ENCODE measurements at places on chromosomes 3 and 15.
A peak's percentile ranks its signal among the peaks of the same experiment; 100 is the strongest.

DNA sequence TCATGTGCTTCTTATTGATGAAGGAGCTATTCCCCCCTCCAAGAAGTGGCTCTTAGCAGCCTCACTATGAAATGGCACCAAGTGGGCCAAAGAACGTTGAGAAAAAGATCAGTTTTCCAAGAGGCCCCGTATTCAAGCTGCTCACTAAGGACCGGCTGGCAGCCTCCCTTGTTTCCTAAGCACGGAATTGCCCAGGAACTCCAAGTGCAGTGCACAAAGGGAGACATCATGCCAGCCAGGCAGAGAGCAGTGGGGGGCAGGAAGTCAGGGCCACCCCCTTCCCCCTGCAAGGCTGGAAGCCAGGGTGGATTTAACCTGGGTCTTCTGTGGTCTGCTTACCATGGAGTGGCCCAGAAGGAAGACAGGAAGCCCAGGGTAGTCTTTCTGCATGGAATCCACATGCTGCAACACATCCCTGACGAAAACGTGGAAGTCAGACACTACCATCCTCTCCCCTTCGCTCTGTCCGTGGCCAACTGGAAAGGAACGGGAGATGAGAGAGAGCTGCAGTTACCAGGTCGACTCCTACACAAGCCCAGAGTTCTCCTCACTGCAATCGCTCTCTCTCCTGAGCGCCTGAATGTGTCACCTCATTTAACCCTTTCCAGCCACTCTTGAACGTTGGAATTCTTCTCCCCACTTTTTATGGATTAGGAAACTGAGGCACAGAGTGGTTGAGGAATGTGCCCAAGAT, 49.5 kb downstream of the ABTB1 start:
- DNase-seq: no peak

DNA sequence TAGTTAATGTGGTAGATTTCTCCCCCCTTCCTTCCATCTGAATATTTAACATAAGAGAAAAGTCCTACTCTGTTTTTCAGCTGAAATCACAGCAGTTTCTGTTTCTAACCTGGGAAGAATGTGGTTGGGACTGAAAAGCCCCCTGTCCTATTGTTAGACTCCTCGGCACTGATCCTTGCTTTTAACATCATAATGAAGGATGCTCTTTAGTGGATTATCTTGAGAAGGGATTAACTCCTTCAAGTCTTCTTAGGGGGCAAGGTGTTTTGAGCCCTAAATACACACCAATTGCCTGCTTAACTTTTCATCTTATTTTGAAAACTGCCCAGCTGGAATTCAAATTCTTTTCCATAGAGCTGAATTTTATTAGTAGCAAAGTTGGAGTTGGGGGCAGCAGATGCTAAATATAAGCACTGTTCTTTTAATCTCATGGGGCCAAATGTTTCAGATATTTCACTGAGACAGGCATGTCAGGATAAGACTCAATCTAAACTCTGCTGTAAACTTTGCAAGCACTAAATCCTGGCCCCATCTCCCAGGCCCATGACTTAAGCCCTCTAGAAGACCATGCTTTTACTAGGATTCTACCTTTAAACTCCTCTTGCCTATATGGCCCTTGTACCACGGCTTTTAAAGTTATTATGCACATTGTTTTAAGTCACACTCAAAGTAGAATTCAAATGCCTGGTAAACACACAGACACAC, 243.2 kb upstream of the NR2F2 start:
- DNase-seq: no peak

GRCh38 chr3:27805282-27805681, 83.2 kb upstream of the EOMES start:
- DNase-seq: no peak

DNA sequence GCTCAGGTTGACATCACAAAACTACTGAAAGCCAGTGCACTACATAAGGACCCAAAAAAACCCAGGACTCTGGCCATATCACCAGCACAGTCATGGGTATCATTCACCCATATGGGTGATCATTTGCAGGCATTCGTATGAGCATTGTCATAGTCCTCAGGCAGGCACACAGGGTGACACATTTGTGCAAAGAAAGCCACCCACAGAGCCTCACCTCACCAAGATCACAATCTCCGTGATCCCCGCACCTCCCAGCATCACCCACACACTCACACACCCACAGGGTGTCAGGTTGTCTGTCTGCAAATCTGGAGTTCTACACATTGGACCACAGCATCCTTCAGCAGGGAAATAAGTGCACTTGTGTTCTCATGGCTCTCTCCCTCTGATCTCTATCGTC, 166.0 kb upstream of the LPP start:
- no peak for DNase-seq

DNA sequence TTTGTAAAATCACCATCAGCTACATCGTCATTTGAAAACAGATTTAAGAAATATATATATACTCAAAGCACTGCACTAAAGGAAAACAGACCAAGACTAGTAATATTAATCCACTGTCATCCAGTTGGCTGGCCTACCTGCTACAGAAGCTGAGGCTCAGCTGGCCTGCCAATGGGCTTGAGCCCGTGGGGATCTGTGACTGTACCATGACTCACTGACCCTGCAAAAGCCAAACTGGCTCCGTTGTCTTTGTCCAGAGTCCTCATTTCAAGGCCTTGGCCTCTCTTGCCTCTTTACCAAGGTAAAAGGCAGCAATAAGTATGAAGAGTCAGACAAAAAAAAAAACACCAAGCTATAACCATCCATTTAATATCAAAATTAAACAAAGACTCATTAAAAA, 463.5 kb upstream of the RASGRP1 start:
- DNase-seq: peak; percentile 73

DNA sequence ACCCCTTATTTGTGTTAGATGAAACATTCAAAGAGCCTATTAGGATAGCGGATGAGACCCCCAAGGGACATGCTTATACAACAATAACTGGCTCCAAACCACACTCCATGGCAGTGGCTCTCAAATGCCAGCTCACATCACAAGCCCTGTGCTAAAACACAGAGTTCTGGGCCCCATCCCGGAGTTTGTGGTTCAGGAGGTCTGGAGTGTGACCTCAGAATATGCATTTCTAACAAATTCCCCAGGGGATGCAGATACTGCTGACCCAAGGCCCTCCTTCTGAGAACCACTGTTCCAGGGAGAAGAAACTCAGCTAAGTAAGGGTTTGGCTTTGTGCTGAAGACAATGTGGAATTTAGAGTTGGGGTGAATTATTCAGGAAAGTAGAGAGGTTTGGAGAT, 3.6 kb downstream of the CCRL2 start:
- DNase-seq: no peak

GRCh38 chr3:178384321-178385230, 151.7 kb upstream of the KCNMB2 start:
- DNase-seq: no peak

GRCh38 chr15:80328496-80328895, 75.7 kb upstream of the ARNT2 start:
- no peak for DNase-seq

GRCh38 chr3:17823816-17824215, 81.4 kb upstream of the TBC1D5 start:
- DNase-seq: no peak

- no peak for DNase-seq
These were observed 13.5 kb upstream of the TSC22D2 start for GRCh38 chr3:150394606-150395005.

GRCh38 chr3:172616031-172616461, 92.8 kb upstream of the TNFSF10 start:
- no peak for DNase-seq

- DNase-seq: no peak
These were observed 170.0 kb upstream of the NDN start for GRCh38 chr15:23857028-23857641.

GRCh38 chr3:177789500-177789899, 592.2 kb upstream of the TBL1XR1 start:
- no peak for DNase-seq

GRCh38 chr15:55599439-55599838, 11.3 kb upstream of the PYGO1 start:
- no peak for DNase-seq

DNA sequence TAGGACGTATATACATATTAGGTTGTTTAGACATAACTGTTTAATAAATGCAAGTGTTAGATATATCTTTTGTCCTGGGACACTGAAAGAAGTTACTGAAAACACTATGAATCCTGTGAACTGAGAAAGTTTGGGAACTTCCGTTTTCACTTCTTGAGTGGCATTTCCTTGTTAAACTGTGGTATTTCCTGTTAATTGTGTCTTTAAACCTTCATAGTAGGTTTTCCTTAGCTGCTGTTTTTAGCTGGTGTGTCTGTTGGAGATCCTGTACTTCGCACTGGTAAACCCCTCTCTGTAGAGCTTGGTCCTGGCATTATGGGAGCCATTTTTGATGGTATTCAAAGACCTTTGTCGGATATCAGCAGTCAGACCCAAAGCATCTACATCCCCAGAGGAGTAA, 37.1 kb downstream of the ATP6V1A start:
- no peak for DNase-seq

Data from right atrium auricular region (tissue), 2 donors.